Stimulated activated CD8-positive, alpha-beta memory T cell treated with anti-CD3 and anti-CD28 coated beads, Interleukin-15, amount 100 ng/mL, for 1 hour (primary cell): ENCODE measurements at places on chromosomes 1 and 21.
A peak's percentile ranks its signal among the peaks of the same experiment; 100 is the strongest.

DNA sequence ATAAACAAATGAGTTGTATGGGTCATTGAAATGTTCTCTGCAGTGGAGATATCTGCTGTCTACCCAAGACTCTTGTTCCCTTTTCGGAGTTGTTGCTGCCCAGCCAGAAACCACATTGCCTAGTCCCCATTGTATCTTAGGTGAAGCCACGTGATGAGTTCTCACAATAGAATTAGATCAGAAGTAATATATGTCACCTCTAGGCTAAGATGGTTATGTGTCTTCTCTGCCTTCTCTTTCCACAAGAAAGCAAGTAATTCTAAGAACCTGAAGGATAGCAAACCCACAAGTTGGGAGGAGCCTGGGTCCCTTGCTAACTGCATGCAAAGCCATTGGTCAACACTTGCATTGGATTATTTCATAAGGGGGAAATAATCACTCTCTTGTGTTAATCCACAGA lies 76.6 kb downstream of the ADCY10 start:
- DNase-seq, result no peak

DNA sequence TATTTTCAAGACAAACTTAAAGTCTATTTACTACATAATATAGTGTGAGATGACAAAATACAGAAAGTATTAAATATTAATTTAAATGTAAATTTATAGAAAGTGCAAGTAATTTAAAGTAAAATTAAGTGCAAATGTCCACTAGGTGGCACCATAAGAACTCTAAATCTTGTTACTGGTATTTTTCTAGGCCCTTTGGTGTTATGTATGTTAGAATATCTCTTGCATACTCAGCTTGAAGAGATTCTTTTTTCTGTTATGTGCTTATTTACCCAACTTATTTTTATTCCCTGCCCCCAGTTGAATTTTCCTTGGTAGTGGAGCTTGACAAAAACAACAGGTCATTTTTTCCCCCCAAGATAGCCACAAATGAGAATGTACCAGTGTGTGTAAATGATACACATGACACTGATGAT lies 71.5 kb downstream of the RPS6KC1 start:
- DNase-seq, result no peak

- no peak for DNase-seq
Measured at GRCh38 chr21:46603228-46603627, 1.7 kb downstream of the S100B start.

DNA sequence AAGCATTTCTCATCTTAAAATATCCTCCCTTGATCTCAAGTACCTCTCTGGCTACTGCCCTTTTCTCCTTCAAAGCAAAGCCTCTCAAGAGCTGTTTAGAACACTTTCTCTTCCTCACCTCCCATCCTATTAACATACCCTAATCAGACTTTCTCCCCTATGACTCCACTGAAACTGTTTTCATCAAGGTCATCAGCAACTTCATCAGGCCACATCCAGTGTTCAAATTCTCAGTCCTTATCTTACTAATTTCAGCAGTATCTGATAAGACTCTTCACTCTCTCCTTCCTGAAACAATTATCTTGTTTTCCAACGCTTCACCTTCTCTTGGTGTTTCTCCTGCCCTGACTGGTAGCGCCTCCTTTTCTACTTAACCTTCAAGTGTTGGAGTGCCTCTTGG lies 1.5 kb upstream of the RAP1A start:
- DNase-seq, result no peak

DNA sequence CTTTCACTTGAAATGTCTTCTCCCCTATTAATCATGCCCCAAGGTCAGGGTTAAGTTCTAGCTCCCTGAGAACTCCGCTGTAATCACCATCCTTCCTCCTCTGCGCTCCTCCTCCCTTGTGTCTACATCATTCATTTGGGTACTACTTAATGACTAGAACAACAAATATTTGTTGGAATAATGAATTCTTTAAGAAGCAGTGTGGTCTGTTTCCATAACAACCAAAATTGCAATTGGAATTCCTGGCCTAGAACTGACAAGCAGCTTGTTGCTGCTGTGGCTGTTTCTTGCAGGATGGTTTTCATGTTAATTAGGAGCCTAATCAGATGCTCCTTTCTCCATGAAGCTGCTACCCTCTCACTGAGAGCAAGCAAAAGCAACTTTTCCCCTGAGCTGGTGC lies 192.5 kb downstream of the ZZZ3 start:
- DNase-seq, result no peak

DNA sequence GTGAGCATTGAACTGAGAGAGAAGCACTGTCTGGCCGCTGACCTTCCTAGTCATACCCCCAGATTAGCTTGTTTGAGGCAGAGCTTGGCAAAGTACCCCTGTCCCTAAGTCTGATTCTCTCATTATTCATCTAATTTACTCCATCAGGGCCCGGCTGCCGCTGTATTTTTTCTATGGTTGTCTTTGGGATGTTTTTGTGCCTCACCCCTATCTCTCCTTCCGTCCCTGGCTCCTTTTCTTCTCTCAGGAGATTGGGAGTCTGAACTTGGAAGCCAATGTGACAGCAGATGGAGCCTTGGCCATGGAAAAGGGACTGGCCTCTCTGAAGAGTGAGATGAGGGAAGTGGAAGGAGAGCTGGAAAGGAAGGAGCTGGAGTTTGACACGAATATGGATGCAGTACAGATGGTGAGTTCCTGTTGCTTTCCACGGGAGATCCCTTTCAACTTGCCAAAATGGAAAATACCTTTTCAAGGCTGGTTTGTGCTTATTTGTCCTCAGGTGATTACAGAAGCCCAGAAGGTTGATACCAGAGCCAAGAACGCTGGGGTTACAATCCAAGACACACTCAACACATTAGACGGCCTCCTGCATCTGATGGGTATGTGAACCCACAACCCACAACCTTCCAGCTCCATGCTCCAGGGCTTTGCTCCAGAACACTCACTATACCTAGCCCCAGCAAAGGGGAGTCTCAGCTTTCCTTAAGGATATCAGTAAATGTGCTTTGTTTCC lies 53.9 kb downstream of the LAMC2 start:
- no peak for DNase-seq

DNA sequence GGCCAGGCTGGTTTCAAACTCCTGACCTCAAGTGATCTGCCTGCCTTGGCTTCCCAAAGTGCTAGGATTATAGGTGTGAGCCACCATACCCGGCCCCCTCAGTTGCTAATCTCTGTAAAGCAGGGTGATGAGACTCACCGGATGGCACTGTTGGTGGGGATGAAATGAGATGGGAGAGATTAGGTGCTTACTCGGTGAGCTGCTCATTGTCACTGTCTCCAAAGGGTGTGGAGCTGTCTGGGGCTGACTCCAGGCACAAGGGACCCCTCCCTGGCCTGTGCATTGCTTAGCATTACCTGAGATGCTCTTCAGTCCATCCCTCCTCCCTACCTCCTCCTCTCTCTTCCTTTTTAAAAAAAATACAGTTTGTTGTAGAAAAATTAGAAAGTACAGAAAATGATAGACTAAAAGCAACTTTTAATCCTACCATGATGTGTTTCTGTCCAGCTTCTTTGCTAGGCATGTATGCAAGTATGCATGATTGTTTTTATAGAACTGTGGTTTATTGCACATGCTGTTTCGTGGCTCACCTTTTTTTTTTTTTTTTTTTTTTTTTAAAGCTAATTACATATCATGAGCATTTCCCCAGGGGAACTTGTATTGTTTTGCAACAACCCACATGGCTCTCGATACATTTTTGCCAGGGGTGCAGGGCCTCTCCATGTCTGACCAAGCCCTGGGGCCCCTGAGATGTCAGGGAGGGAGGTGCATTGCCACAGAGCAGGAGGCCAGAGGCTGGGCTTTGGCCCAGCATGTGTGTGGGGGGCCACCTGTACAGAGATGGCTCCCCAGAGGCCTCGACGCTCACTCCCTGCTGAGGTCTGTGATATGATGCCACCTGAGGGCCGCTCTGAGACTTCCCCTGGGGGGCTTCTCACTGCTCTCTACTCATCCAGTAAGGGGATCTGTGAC lies 55.4 kb downstream of the ARHGEF10L start:
- DNase-seq, result no peak

GRCh38 chr1:231594123-231594522 lies 32.5 kb upstream of the DISC1 start:
- DNase-seq, result no peak

- DNase-seq, result no peak
Measured at GRCh38 chr1:186738926-186739325, 58.7 kb upstream of the PTGS2 start.

DNA sequence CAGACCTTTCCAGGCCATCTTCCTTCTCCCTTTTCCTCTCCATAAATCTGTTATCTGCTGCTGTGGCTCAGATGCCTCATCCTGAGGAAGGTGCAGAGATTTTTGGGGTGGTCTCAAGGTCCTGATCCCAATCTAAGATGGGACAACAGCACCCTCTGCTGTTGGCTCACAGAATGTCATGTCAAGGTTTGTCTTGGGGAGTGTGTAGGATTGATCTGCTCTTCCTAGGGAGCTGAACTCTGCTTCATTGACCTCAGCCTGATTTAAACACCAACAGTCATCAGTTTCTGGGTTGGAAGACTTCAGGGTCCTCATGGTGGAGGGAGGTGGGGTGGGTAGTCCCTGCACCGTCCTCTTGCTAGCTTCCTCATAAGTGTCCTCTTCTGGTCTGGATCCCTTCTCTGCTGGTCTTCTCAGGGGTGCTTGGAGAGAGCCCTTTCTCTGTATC lies 62.8 kb upstream of the LAX1 start:
- peak; percentile 56 for DNase-seq

- DNase-seq, result no peak
Measured at GRCh38 chr1:96445302-96445701, 276.3 kb upstream of the PTBP2 start.

GRCh38 chr1:160177667-160178066 lies 12.7 kb upstream of the CASQ1 start:
- DNase-seq, result no peak

DNA sequence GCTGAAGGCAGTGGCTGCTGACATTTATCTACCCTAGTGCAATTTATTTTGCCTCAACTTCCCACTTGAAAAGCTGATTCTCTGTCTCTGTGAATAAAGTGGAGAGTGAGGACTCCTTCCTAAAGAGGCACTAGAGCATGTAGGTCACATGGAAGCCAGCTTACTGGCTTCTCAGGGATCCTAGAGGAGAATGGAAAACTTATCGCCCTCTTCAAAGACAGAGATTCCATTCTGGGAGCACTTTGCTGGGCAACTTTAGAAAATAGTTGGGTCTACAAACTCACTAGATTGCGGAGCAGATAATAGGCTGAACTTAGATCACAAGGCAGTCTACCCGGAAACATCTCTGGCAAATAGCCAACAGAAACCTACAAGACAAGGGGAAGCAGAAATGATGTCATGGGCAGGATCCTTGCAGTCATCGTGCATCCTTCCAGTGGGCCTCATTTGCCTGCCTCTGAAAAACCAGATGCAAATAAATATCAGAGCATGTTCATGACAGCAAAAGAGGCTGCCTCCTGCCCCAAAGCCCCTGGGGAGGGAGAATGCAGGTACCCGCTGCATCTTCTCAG lies 104.8 kb upstream of the BARHL2 start:
- no peak for DNase-seq

DNA sequence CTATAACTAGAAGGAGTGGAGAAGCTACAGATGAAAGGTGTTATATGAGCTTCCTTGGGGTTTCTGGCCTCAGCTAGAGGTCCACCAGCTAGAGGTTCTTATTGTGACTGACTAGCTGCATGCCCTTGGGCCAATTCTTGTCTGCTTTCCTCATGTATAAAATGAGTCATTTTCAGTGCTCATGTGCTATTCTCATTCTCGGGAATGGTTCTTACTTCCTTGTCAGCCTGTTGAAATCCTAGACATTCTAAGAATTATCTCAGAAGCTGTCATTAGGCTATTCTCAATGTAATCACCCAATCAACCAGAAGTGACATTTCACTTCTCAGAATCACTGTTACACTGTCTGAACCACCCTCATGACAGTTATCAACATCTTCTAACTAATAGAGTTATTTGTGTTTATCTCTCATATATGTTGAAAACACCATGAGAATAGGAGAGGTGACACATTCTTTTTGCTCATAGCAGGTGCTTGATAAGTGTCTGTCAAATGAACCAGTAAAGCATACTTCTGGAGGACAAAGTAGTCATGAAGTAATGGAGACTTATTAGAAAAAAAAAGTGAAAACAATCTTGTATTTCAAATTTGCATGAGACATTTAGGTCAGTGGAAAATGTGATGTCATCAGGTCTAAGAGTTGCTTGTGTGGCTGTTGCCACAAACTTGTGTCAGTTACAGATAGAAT lies 122.8 kb upstream of the IVNS1ABP start:
- no peak for DNase-seq
